ENCODE measurements at places on chromosomes 5 and 9. TPM values are rescaled to one million over a fixed set of nuclear protein-coding genes. Genes with fewer than 3 reads are reported as not detected.

SLC30A5 gene
- 28.4 TPM for polyA plus RNA-seq

CARD6 gene
- polyA plus RNA-seq, result 5.9 TPM

ANKRD18A gene
- 0.91 TPM for polyA plus RNA-seq

THBS4 gene
- 2.8 TPM for polyA plus RNA-seq

IL13 gene
- polyA plus RNA-seq, result not detected

ECSCR gene
- 51.4 TPM for polyA plus RNA-seq

UGCG gene
- 17.8 TPM for polyA plus RNA-seq

RANBP6 gene
- polyA plus RNA-seq, result 10.8 TPM

C6 gene
- 1.4 TPM for polyA plus RNA-seq

SHC3 gene
- 1.6 TPM for polyA plus RNA-seq

LRRC19 gene
- not detected for polyA plus RNA-seq

RETREG1 gene
- 4.7 TPM for polyA plus RNA-seq

TXNDC8 gene
- not detected for polyA plus RNA-seq

LEAP2 gene
- polyA plus RNA-seq, result 5.6 TPM

GLRA1 gene
- not detected for polyA plus RNA-seq

PLPP7 gene
- 11.0 TPM for polyA plus RNA-seq

IL33 gene
- 45.0 TPM for polyA plus RNA-seq

RALGPS1 gene
- polyA plus RNA-seq, result 8.9 TPM

EPB41L4A gene
- polyA plus RNA-seq, result 5.0 TPM

PCDHAC1 gene
- polyA plus RNA-seq, result 0.13 TPM

MED22 gene
- polyA plus RNA-seq, result 42.7 TPM

NR6A1 gene
- 0.29 TPM for polyA plus RNA-seq

SURF4 gene
- polyA plus RNA-seq, result 109 TPM

GCNT4 gene
- 3.2 TPM for polyA plus RNA-seq

PCDHA11 gene
- polyA plus RNA-seq, result 0.06 TPM

BRINP1 gene
- polyA plus RNA-seq, result 0.23 TPM

MARCOL gene
- polyA plus RNA-seq, result not detected

SLC36A3 gene
- polyA plus RNA-seq, result not detected

HRCT1 gene
- polyA plus RNA-seq, result 15.8 TPM

PDE6A gene
- polyA plus RNA-seq, result 0.01 TPM

FAM169A gene
- polyA plus RNA-seq, result 1.1 TPM

SPINK6 gene
- not detected for polyA plus RNA-seq

PTCH1 gene
- polyA plus RNA-seq, result 30.1 TPM

CREBRF gene
- 12.6 TPM for polyA plus RNA-seq

SLC45A2 gene
- polyA plus RNA-seq, result not detected

SMIM32 gene
- 0.09 TPM for polyA plus RNA-seq

CCNI2 gene
- polyA plus RNA-seq, result 1.4 TPM

IDNK gene
- polyA plus RNA-seq, result 6.0 TPM

PCDHB15 gene
- 7.3 TPM for polyA plus RNA-seq

SLC27A6 gene
- polyA plus RNA-seq, result 3.9 TPM

SGCD gene
- polyA plus RNA-seq, result 15.9 TPM

NUTM2F gene
- not detected for polyA plus RNA-seq

SPINK13 gene
- polyA plus RNA-seq, result not detected

COL5A1 gene
- polyA plus RNA-seq, result 68.5 TPM

OBP2B gene
- not detected for polyA plus RNA-seq

CARTPT gene
- 3.9 TPM for polyA plus RNA-seq

PCDHGA11 gene
- 1.9 TPM for polyA plus RNA-seq

PITX1 gene
- polyA plus RNA-seq, result 178 TPM

SPAAR gene
- polyA plus RNA-seq, result 1.4 TPM

SOX30 gene
- 0.33 TPM for polyA plus RNA-seq

ADAMTS16 gene
- polyA plus RNA-seq, result 0.16 TPM

TAF1L gene
- 0.01 TPM for polyA plus RNA-seq

CEP72 gene
- 3.6 TPM for polyA plus RNA-seq

PCDHGA8 gene
- 0.25 TPM for polyA plus RNA-seq

GPR151 gene
- not detected for polyA plus RNA-seq
